ENCODE measurements at places on chromosomes 6 and 20. TPM values are rescaled to one million over a fixed set of nuclear protein-coding genes. Genes with fewer than 3 reads are reported as not detected.

DNA sequence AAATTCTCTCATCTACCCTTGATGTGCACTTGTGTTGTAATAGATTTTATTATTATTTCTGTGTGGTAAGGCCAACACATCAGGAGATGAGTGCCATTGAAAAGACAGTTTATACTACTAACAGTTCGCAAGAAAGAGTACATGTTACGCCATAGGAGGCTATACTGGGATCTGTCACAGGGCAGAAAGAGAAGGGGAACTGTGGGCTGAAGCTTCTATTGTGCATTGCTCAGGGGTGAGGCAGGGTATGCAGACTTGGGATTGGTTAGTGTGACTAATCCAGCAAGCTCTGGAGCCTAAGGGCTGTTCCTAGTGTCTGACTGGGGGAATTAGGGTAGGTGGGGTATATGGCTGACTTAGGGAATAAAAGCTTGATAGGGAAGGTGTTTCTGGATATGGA, 50.9 kb downstream of the GPR63 start:
- H3K27ac ChIP-seq, result no peak overlapping the region
- no peaks in the 10 kb centered on the region for H3K27me3 ChIP-seq
- no peaks in the 10 kb centered on the region for H3K4me1 ChIP-seq
- DNase-seq, result no peak

- DNase-seq, result no peak
- no peaks in the 10 kb centered on the region for H3K36me3 ChIP-seq
- no peaks in the 10 kb centered on the region for H3K4me1 ChIP-seq
- H3K4me3 ChIP-seq, result no peak overlapping the region
Measured at GRCh38 chr20:30602424-30602823, 655.0 kb upstream of the DEFB115 start.

GRCh38 chr6:3516092-3516491, 59.2 kb upstream of the SLC22A23 start:
- H3K4me3 ChIP-seq, result no peak overlapping the region
- peaks cover 34% of the 10 kb centered on the region for H3K4me1 ChIP-seq
- H3K27ac ChIP-seq, result no peak overlapping the region
- H3K36me3 ChIP-seq, result no peaks in the 10 kb centered on the region
- no peaks in the 10 kb centered on the region for H3K27me3 ChIP-seq

DNA sequence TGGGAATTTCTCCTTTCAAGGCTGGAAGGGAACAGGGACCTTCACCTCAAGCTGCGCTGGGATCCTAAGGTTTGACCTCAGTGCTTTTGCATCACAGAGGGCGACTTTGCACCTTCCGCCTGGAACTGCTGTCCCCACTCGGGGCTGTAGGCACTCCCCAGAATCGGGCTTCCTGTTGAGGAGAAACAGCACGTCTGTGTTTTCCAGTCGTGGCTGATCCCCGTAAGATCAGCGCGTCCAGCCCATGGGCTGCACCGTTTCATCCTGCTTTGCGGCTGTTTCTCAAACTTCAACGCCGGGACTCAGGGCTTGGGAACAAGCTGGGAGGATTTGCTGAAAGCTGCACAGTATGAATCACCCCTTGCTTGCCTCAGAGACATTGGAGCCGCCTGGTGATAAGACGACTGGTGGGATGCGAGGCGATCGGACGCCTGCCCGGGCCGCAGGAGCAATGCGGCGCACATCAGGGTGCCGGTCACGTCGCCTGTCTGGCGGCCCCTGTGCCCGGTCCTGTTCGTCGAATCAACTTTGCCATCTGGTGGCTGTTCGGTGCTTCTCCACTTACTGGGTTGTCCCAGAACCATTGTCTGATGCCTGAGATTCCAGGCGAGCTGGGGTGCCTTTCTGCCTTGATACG, 53.6 kb upstream of the FRMD1 start:
- no peak overlapping the region for H3K4me3 ChIP-seq
- no peak overlapping the region for H3K27ac ChIP-seq
- H3K27me3 ChIP-seq, result peaks cover 6% of the 10 kb centered on the region
- no peaks in the 10 kb centered on the region for H3K36me3 ChIP-seq

CRYBG1 gene
- total RNA-seq, result 21.9 TPM

Data from HepG2 (cell line).